ENCODE measurements at places on chromosomes 7 and 10.
A peak's percentile ranks its signal among the peaks of the same experiment; 100 is the strongest.

DNA sequence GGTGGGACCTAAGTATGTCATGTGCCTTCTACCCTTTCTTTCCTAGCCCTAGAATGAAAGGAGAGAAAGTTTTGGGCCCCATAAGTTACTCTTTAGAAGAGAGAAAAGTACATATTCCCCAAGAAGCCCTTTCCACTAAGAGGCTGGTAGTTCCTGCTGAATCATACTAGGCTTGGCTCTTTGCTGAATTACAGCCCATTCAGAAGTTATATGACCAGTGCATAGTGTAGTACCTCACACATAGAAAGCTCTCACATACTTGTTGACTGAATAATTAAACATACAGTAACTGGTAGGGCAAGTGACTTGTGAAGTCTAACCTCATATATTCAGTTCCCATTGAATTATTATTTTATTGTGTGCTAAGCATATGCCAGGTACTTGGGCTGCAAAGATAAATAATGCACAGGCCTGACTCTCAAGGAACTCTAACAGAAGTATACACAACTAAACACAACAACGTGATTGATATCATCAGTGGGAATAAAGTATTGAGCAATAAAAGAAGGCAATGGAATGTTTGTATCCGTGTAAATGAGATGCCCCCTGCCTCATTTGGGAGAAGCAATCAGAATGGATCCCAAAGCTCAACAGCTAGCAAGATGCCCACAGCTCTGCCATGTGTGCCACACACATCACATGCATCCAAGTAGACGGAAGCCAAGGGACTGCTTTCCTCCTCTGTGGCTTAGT is 38.9 kb upstream of the UBN2 start:
- DNase-seq = no peak

GRCh38 chr10:128063736-128064107 is 62.5 kb downstream of the MKI67 start:
- DNase-seq = no peak

GRCh38 chr10:11813855-11814567 is 9.1 kb upstream of the PROSER2 start:
- no peak for DNase-seq

GRCh38 chr7:137094-137891 is 55.1 kb upstream of the FAM20C start:
- no peak for DNase-seq

DNA sequence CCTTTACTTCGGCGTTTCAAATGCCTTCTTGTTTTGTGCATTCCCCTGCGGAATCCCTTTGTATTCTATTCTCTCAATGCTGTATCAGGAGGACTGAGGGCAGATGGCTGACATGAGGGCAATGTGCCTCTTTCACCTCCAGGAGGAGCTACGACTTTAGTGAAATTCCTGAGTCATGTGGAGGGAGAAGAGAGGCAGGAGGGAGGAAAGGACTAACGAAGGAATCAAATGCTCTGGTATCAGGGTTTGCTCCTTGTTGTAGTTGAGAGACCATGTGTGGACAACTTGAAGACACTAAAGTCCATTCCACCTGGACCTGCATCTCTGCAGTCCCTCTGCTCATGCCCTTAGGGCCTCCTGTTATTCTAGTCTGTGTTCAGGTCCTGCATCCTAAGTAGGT is 40.2 kb upstream of the PRSS58 start:
- no peak for DNase-seq

DNA sequence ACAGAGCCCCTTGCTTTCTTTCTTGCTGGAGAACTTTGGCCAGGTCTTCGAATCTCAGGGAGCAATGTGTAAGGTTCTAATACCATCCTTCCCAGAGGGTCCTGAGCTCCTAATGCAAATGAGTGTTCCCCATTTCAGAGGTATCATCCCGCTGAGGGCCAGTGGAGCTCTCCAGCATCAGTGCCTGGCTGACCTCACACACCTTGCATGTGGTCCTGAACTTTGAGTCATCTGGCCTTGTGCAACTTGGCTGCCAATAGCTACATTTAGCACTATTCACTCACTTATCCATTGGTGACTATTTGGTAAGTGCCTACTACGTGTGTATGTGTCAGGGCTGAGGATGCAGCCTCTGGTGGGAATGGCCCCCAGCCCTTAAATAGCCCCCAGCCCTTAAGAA is 48.4 kb upstream of the HABP2 start:
- DNase-seq = no peak

DNA sequence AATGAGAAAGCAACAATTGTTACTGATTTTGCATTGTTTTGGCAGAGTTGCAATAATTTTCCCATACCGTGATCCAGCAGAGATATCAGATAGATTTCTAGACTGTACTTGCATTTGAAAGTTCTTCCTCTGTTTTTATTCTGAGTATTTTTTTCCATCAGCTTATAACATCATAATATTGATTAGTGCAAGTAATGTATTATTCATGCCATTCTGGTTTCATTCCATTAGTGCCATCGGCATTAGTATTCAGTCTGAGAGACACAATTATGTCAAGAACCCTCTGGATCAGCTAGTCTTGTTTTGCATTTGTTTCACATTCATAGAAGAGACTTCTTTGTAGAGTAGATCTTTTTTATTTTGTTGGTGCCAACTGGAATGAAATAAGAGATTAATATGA is 304.0 kb downstream of the BBS9 start:
- DNase-seq = no peak

GRCh38 chr7:51234139-51234538 is 82.5 kb downstream of the COBL start:
- DNase-seq = no peak

DNA sequence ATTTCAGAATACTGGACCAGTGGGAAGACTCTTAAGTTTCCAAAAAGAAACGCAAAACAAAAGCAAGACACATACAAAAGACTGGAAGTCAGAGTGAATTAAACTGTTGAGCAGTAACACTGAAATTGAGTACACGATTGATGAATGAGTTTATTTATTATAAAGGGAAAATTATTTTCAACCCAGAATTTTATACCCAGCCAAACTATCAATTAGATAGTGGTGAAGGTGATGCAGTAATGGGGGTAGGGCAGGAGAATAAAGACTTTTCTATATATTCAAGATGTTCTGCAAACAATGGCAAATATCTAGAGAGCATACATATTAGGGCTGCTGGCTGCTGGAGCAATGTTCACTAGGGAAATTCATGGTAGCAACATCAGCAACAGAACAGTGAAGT is 143.7 kb upstream of the NPVF start:
- no peak for DNase-seq

DNA sequence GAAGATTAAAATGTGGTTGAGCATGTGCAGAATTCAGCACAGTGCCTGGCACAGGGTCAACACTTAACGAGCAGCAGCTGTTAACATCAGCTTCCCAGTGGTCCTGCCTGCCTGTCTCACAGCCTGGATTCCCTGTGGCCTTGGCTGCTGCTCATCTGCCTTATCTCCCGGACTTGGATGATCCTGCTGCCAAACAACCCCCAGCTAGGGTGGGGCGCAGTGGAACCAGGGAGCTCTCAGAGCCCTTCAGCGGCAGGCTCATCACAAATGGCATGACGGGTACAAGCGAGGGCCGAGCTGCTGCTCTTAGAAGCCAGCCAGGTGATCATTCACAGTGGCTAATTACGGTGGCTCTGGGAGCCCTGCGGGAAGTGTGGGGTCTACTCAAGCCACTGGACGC is 13.0 kb upstream of the SMARCD3 start:
- no peak for DNase-seq

GRCh38 chr10:100346765-100347567 is at the start of gene SCD:
SCD (plus strand) TSS chr10:100347233; CDS start chr10:100347505, 272 bp downstream.
- peak; percentile 99 for DNase-seq

DNA sequence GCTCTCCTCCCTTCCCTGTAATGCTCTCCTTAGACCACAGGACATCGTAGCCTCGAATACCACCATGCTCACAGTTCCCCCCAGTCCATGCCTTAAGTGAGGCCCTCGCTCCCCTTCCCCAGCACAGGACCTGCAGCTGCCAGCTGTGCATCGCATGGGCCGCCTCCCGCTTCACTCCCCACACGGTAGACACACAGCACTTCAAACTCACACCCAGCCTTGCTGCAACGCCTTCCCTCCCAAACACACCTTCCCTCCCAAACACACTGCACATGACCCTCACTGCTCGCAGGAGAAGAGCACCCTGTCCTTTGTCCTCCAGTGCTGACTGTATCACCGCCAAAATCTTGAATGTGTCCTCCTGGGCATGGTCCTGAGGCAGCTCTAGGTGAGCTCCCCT is 42.6 kb downstream of the COBL start:
- no peak for DNase-seq

DNA sequence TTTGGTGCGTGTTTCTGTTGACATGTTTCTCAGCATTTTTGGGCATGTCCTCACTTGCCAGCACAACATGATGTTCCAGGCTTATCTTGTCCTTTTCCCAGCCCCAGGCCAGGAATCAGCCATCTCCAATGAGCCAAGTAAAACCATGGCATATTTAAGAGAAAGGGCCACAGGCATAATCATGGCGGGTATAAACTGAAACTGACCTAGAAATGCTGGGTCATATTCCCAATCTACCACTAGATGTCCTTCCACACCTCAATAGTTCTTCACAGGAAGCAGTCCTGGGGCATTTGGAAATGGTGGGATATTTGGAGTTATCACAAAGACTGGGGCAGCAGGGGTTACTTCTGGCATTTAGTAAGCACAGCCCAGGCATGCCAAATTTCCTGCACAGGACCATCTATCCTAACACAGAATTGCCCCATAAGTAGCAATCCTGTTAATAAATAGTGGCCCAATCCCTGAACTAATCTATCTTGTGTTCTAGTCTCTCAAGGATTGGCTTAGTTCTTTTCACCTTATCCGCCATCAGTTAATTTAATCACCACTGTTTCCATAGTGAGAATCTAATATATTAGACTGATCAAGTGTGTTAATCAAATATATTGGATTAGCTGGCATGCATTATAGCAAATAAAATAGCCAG is 101.6 kb downstream of the NPSR1 start:
- DNase-seq = peak; percentile 44

- no peak for DNase-seq
These were observed 6.3 kb upstream of the KCNMA1 start for GRCh38 chr10:77643795-77644468.

- DNase-seq = no peak
These were observed 1285.8 kb upstream of the SORCS1 start for GRCh38 chr10:108450280-108450679.

- no peak for DNase-seq
These were observed 45.2 kb downstream of the GNAT3 start for GRCh38 chr7:80466636-80467035.

DNA sequence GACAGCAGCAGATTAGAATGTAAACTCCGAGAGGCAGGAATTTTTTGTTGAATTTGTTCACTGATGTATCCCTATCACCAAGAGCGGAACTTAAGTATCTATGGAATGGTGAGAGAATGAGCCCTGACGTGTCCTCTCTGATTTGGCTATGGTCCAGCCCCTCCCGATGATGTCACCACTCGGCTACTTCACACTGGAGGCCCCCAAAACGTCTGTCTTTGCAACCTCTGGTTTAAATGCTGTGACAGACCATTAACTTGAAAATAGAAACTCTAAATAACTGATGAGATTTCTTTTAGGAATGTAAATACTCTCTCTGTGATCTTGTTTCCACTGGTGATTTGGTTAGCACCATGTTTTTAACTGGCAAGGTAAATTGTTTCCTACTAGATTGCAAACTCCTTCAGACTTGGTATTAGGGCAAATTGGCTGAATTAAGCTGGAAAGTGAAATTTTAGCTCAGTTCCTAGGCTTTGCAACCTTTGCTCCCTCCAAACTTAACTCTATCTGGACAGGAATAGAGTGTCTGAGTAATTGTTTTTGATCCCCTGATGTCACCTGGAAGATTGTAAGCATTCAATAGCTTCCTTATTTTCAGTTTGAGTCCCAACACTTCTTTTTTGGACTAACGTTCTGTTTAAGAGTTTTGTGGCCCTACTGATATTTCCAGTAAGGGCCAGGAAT is 19.1 kb downstream of the SLC16A12 start:
- no peak for DNase-seq

DNA sequence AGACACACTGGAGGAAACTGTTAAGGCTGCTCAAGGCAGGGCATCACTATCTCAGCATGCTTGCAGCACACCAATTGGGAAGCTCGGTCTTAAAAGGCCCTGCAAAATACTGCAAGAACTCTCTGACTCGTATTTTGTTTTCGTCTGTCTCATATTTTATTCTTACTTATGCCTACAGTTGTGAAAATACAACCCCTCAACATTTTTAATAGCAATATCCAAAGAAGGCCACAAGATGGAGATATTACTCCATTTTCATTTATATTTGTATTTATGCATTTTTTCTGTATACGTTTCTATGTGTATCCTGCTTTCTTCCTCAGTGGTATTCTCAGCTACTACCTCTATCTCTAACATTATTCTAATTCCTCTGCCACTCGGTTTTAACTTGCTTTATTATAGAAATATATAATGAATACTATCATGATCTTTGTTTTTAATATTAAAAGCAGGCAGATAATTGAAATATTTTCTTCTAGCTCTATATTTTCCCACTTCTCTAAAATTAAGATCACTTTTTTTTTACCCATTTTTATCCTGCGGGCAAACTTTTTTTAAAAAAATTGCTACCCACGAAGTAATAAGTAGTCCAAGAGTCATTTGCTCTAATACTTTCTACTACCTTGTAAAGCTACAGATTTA is 10.0 kb downstream of the DNAJC1 start:
- peak; percentile 36 for DNase-seq

DNA sequence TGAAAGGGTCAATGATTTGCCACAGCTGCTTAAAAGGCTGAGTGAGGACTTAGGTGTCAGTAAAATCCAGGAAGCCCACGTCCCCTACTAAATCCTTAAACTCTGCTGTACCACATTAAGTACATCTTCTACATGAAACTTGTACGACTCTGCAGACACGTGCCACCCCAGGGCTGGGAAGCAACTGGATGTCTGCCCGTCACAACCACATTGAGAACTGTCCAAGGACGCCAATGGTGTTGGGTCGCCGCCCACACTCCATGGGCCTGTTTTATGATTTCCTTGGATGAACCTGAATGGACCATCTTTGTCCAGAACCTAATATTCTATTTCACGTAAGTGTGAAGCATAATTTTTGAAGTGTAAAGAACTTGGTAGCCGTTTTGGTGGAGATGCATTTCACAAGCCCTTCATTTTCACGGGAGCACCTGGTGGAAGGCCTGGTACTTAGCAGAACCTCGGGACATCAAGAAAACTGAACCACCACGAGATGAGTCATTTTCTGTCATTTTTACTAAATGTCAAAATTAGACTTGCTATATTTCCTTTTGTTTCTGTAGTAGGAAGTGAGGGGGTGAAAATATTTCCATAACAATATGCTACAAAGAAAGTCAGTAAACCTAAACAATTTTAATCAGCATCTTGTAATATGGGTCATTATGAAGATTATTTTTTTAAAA is 134.9 kb downstream of the SFMBT2 start:
- DNase-seq = no peak

GRCh38 chr7:105136221-105136620 is 122.2 kb downstream of the KMT2E start:
- no peak for DNase-seq

Measured in globus pallidus (tissue), 1 donor.